ENCODE measurements at places on chromosomes 12 and 14.

GRCh38 chr12:75814851-75815754 lies 216.5 kb downstream of the PHLDA1 start:
- no peak for DNase-seq

DNA sequence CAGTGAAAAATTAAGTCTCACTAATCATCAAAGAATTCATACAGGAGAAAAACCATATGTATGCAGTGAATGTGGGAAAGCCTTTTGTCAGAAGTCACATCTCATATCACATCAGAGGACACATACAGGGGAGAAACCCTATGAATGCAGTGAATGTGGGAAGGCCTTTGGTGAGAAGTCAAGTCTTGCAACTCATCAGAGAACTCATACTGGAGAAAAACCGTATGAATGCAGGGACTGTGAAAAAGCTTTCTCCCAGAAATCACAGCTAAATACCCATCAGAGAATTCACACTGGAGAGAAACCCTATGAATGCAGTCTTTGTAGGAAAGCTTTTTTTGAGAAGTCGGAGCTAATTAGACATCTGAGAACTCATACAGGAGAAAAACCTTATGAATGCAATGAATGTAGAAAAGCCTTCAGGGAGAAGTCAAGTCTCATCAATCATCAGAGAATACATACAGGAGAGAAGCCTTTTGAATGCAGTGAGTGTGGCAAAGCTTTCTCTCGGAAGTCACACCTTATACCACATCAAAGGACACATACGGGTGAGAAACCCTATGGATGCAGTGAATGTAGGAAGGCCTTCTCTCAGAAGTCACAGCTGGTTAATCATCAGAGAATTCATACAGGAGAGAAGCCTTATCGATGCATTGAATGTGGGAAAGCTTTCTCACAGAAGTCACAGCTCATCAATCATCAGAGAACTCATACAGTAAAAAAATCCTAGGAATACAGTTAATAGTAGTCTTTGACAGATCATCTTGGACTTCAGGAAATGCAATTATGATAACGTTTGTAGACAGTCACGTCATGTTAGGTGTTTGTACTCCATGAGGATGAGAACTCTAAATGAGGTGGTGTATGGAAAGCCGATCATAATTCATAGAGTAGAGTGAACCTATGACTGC lies 21.1 kb downstream of the ZNF84 start:
- DNase-seq, result no peak

GRCh38 chr12:126430921-126431320 lies 1365.7 kb downstream of the AACS start:
- no peak for DNase-seq

GRCh38 chr12:45730084-45730347 lies 510 bp downstream of the ARID2 start:
- DNase-seq, result no peak

DNA sequence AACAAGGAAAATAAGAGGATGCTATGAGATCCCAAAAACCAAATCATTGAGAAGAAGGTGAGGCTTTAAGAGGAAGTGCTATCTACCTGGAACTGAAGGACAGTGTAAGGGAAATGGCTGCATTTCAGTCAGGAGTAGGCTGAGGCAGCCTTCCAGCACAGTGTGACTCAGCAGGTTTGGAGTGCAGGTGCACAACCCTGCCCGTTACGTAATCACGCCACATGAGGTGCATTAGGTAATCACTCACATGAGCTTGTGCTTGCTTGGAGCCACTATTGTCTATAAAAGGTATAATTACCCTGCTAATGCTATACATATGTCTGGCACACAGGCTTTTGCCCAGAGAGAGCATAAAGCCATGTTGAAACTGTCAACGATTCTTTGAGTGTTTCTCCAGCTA lies 74.9 kb downstream of the DIO2 start:
- DNase-seq, result no peak

DNA sequence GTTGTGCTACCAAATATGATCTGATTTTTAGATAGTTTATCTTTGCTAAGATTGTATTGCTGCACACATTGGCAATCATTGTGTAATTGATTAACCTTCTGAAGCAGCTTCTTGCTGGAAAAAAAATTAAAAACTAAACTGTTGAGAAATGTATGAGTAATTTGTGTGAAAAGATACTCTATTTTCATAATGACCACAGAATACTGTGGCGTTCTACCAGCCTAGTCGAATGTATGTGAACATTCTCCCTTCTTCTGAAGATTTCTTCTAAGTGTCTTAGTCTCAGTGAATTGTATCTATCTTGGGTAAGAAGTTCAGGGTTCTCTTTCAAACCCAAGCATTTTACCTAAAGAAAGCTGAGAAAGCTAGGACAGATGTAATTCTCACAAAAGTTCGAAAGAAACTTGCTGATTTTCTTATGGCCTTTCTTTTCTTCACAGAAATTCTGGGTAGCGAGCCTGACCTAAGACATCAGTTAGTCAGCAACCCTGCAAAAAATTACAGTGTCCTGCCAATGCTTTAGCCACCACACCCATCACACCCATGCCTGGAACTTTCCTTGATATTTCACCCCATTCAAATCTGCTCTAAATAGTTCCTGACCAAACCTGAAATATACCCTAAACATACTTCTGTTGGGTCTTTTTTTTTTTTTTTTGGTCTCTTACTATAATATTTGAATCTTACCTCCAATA lies 27.1 kb upstream of the C12orf71 start:
- DNase-seq, result no peak

DNA sequence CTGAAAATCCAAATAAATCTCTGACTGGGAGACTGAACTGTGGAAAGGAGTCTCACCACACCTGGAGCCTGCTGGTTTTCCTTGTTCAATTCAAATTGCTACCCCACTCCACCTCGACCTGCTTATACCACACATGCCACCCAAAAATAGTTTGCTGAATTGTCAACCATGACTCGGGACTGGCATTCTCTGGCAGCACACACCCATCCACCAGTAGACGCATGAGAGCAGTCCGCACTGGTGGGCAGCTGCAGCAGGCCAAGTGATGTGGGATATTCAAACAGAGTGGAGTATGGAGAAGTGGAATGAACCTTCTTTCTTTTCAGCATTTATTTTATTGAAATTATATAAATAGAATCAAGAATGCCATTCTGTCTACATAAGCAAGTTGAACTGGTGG lies 38.7 kb upstream of the SYCP3 start:
- DNase-seq, result no peak

DNA sequence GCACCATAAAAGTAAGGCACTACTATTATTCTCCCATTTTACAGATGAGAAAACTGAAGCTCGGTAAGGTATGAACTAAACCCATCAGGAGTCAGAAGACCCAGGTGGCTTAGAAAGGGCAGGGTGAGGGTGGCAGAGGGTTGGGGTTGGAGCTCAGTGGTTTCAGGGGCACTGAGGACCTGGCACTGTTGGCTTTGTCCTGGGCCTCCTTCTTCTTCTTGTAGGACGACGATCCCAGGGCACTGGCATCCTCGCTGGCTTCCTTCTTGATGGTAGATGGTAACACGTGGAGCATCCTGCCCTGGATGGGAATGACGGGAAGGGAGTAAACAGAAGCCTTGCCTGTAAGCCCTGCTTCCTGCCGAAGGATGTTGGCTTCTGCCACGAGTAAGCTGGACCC lies 19.9 kb downstream of the RBM19 start:
- DNase-seq, result no peak
